ENCODE measurements at places on chromosomes 5 and 9. TPM values are rescaled to one million over a fixed set of nuclear protein-coding genes. Genes with fewer than 3 reads are reported as not detected.

Gene CRHBP
- 27.8 TPM for total RNA-seq

Gene CARTPT
- not detected for total RNA-seq

Gene PCDHA12
- not detected for total RNA-seq

Gene BRINP1
- not detected for total RNA-seq

Gene ARL14EPL
- total RNA-seq = not detected

Gene ELP1
- total RNA-seq = 60.3 TPM

Gene TAS2R1
- not detected for total RNA-seq

DNA sequence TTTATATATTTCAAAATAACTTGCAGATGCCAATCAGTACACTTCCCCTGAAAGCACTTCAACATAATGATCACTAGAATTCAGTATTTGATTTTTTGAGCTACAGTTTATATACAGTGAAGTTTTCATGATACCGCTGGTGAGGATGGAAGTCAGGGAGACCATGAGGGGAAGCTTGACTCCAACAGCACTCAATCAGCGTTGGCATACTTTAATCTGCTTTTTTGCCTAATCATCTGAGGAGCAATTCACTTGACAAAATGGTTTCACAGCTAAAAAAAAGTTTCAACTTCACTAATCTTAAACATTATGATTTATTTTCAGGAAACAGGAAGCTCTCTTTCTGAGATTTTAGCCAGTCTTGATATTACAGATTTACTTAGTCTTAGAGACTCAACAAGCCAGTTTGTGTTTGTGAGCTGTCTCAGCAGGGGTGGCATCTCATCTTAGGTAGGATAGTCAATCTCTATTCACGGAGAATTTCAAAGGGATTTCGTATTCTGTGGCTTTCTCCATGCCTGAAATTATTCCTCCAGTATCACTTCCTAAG is 111.4 kb upstream of the ARRDC3 start:
- H3K27ac ChIP-seq = no peak overlapping the region
- H3K4me3 ChIP-seq = no peak overlapping the region
- H3K27me3 ChIP-seq = no peaks in the 10 kb centered on the region
- no peak for DNase-seq
- no peaks in the 10 kb centered on the region for H3K36me3 ChIP-seq

DNA sequence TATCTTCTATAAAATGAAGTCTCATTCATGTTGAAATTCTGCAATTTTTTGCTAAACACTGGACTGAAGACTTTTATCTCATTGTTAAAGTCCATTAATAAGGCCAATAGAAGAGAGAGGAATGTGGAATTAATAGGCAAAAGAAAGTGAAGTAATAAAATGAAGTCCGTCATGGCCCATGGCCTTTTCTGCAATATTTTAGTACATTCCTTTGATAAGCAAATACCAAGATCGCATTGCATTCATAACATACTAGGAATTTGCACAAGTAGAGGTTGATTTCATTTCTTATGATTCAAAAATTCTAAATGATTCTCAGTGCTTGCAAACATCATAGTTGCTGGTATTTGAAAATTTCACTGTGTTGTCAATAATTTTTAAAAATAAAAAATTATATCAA is 664.0 kb downstream of the NR2F1-AS1 start:
- H3K4me3 ChIP-seq = no peak overlapping the region
- no peaks in the 10 kb centered on the region for H3K27me3 ChIP-seq
- no peaks in the 10 kb centered on the region for H3K4me1 ChIP-seq
- H3K36me3 ChIP-seq = no peaks in the 10 kb centered on the region

GRCh38 chr5:33781286-33781685 is 110.5 kb downstream of the ADAMTS12 start:
- no peaks in the 10 kb centered on the region for H3K4me1 ChIP-seq
- no peak for DNase-seq
- no peaks in the 10 kb centered on the region for H3K36me3 ChIP-seq

DNA sequence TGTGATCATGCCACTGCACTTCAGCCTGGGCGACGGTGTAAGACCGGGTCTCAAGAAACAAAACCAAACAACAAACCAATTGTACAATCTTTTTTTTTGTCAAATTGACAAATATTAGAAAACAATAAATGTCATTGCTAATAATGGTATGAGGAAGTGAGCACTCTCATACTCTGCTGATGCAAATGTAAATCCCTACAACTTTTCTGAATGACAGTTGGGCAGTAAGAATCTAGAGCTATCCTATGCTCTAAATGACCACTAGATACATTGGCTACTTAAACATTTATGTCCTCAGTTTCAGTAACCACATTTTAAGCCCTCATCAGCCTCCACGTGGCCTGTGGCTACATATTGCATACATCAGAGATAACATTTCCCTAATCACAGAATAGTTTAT is 256.2 kb downstream of the FER start:
- no peak overlapping the region for H3K27ac ChIP-seq
- H3K4me3 ChIP-seq = no peak overlapping the region
- no peaks in the 10 kb centered on the region for H3K27me3 ChIP-seq

DNA sequence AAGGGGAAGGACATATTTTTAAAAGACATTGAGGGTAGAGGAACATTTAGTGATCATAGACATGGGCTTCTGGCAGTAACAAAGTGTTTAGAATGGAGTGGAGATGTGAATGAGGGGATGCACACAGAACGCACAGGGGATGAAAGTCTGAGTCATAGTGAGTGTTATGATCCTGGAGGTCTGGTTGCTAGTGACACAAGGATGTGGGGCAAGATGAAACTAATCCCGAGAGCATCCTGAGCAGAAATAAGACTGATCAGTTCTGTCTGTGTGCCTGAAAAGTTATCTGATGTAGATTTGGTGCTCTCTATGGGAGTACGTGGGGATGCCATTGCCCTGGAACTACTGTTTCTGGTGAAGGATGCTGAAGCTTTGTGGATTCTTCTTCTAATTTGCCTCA is 141.1 kb downstream of the CHSY3 start:
- no peaks in the 10 kb centered on the region for H3K36me3 ChIP-seq
- no peak overlapping the region for H3K4me3 ChIP-seq
- no peak overlapping the region for H3K27ac ChIP-seq
- H3K4me1 ChIP-seq = no peaks in the 10 kb centered on the region

DNA sequence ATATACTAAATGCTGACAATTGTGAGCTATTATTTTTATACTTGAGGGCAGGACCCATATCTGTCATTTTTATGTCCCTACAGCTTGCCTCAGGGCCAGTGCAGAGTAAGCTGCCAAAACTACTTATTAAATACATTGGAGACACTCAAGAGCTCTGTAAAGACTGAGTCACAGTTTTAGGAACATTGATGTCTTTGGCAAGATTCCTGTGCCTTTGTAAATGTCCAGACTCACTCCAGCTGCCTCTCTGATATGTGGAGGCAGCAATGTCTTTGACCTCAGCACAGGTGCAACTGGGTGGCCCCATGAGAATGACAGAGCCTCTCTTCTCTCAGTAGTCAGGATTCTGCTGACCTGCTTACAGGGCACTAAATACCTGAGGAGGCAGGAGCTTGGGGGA is 363.2 kb downstream of the OSTF1 start:
- no peak overlapping the region for H3K27ac ChIP-seq
- H3K4me3 ChIP-seq = no peak overlapping the region
- DNase-seq = no peak
- H3K36me3 ChIP-seq = no peaks in the 10 kb centered on the region
- H3K27me3 ChIP-seq = no peaks in the 10 kb centered on the region

- H3K4me1 ChIP-seq = no peaks in the 10 kb centered on the region
- no peak for DNase-seq
- no peaks in the 10 kb centered on the region for H3K27me3 ChIP-seq
- no peaks in the 10 kb centered on the region for H3K36me3 ChIP-seq
- H3K4me3 ChIP-seq = no peak overlapping the region
These were observed 388.0 kb upstream of the PIK3R1 start for GRCh38 chr5:67827541-67827940.
